ENCODE measurements at places on chromosomes 4 and X.
A peak's percentile ranks its signal among the peaks of the same experiment; 100 is the strongest.

GRCh38 chrX:107741404-107741790, 34.2 kb downstream of the TSC22D3 start:
- DNase-seq = no peak

- peak; percentile 0 for DNase-seq
These were observed 44.1 kb upstream of the MBNL3 start for GRCh38 chrX:132532913-132533312.

DNA sequence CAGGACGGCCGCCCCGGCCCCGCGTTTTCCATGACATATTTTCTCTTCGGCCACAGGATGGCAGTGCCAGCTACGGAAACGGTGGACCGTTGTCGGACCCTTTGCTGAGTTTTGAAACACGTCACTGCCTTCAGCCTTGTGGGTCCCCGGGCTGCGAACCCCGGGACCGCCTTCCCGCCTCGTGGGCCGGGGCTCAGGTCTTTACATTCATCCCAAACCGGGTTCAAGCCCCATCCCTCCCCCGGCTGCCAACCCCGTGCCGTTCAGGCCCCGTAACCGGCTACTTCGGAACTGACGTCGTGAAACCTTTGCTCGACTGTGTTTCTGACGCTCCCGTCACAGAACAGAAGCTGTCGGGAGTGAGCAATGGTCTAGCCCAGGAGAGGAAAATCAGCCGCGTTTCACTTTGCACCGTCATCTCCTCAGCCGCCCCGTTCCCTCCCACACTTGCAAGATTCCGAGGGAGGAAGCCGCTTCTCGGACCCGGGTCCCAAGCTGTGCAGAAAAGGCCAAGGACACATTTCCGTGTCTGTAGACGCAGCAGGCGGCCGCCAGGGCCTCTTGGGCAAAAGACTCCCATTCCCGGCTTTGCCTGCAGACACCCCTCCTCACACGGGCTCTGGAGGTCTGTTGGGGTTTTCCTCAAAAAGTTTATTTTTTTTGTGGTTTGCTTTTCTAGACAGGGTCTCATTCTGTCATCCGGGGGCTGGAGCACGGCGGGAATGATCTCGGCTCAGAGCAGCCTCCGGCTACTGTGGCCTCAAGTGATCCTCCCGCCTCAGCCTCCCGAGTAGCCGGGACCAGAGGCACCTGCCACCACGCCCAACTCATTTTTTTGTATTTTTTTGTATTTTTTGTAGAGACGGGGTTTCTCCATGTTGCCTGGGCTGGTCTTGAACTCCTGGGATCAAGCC, 41.4 kb upstream of the PPP2R3B start:
- peak; percentile 17 for DNase-seq

- DNase-seq = no peak
These were observed 102.2 kb downstream of the OR13H1 start for GRCh38 chrX:131646106-131646505.

- no peak for DNase-seq
These were observed 485.6 kb upstream of the GALNT7 start for GRCh38 chr4:172683021-172683420.

DNA sequence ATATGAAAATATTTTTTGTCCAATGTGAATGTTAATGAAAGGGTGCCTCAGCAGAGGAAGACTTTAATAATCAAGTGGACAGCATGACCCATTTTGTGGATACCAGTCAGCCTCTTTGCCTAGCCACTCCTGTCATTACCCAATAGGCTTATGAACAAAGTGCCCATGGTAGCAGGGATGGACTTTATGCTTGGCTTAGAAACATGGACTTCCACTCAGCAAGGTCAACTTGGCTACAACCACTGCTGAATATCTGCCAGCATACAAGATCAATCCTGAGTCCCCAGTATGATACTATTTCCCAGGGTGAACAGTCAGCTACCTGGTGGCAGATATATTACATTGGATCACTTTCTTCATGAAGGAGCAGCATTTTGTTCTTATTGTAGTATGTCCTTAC, 56.7 kb upstream of the NXF3 start:
- DNase-seq = no peak

DNA sequence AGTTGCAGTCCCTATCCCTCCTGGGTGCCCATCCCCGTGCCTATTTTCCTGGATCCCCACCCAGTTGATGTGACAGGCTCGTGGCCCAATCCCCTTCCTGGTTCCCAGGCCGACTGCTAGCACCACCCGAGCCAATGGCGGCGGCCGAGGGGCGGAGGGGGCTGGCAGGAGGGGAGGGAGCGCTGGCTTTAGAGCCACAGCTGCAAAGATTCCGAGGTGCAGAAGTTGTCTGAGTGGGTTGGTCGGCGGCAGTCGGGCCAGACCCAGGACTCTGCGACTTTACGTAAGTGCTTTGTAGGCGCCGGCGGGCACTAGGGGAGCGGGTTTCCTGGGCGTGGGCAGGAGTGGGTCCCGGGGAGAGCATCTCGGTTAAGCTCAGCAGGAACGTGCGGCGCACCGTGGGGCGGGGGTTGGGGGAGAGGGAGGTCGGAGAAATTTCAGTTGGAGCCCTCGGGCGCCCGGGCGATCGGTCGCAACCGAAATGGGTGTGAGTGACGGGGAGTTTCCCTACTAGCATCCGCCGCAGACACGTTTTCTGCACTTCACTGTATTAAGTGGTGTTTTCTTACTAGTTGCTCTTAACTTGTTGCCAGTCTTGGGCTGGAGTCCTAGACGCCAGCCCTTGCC, at the start of gene PLS3:
Gene PLS3, plus strand, starts transcription at position 197 of the 627 bp plus-strand sequence. CDS start 49,077 bp downstream, outside the sequence.
- peak; percentile 88 for DNase-seq

- peak; percentile 87 for DNase-seq
These were observed 3.1 kb downstream of the POLR2B start for GRCh38 chr4:56981795-56982201.

DNA sequence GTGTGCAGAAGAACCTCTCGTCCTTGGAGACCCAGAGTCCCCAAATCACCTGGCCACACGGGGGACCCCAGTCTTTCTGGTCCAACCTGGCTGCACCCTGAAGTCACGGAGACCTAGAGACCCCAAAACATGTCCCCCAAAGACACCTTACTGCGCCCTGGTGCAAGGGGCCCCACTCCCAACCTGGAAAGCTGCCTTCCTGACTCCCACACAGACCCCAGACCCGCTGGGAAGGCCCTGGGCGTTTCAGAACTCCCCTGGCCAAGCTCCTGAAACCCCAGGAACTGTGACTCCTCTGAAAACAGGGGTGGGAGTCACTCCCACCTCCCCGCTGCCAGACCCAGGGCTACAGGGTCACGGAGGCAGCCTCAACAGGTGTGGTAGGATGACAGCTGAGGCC, 12.7 kb upstream of the SHOX start:
- DNase-seq = no peak

DNA sequence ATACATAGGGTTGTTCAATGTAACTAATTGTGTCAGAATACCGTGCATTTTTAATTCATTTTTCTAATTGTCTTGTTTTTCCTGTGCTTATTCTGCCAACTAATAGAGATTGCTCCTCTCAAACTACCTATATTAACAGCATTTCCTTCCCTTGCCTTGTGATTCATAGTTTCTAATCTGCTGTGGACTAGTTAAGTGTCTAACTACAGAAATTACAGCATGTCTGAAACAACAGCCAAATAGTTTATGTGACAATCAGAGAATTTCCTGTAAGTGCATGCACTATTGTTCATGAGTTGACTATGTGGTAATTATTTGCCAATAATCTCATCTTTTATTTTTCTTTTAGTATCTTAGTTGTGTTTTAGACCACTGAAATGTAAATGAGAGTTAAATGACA, 4.1 kb upstream of the SEC24B start:
- peak; percentile 75 for DNase-seq

DNA sequence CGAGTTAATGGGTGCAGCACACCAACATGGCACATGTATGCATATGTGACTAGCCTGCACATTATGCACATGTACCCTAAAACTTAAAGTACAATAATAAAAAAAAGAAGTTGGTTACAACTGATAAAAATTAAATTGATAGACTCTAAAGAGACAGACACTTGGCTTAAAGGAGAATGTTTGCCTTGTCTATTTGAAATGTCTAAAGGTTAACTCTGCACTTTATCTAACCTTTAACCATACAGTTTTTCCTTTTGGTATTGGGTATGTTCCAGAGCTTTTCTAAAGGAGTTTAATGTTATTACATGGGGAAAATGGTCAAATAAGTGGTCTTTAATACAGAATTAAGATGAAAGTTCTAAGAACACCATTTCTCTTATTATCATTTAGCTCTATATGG, 145.1 kb upstream of the HCCS start:
- DNase-seq = no peak

- DNase-seq = no peak
These were observed 21.1 kb downstream of the GRPR start for GRCh38 chrX:16144420-16144819.

GRCh38 chrX:21940356-21940829, at the start of gene SMS:
TSS of gene SMS (plus strand) at chrX:21940709. CDS start at chrX:21940825, 116 bp downstream.
- peak; percentile 66 for DNase-seq

GRCh38 chr4:165426331-165426730, 47.5 kb downstream of the CPE start:
- no peak for DNase-seq

GRCh38 chrX:120462370-120462769, 6.7 kb downstream of the LAMP2 start:
- no peak for DNase-seq

DNA sequence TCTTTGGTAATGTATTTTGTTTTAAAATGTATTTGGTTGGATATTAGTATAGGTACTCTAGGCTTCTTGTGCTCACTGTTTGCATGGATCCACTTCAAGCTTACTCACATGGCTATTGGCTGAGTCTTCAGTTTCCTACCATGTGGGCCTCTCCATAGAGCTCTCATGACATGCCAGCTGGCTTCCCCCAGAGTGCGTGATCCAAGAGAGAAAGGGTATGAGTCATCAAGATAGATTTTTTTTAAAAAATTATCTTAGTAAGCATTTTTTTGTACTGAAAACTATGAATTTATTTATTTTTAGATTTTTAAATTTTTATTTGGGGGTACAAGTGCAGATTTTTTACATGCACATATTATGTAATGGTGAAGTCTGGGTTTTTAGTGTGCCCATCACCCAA, 219.1 kb upstream of the AMOT start:
- DNase-seq = no peak

DNA sequence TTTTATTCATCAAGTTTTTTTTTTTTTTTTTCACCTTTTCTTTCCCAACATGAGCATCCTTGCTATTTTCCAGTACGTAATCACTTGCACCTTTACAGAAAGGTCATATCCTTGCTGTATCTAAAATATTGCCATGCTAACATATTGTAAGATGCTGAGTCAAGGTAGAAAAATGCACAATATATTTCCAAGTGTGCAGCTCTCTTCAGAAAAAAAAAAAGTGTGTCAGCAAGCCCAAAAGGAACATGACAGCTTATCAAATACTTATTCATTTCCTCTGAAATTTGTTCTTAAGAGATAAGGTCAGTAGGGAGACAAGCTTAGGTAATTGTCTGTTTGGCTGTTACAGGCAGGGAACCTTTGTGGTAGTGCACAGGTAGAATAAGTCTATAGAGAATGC, 27.0 kb downstream of the SH2D1A start:
- no peak for DNase-seq

DNA sequence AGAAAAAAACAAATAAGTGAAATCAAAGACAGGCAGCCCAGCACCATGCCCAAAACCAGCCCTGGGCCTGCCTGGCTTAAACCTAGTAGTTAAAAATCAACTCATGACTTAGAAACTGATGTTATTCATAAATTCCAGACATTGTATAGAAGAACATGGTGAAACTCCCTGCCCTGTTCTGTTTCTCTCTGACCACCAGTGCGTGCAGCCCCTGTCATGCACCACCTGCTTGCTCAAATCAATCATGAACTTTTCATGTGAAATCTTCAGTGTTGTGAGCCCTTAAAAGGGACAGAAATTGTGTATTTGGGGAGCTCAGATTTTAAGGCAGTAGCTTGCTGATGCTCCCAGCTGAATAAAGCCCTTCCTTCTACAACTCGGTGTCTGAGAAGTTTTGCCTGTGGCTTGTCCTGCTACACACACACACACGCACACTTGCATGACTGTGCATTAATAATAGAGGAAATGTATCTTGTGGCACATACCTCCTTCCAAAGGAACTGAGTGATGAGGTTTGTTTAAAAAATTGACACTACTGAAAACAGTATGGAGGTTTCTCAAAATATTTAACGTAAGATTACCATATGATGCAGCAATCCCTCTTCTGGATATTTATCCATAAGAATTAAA, 39.2 kb upstream of the UGT2B7 start:
- DNase-seq = no peak

- no peak for DNase-seq
These were observed 20.3 kb upstream of the LSM6 start for GRCh38 chr4:146155152-146155724.

DNA sequence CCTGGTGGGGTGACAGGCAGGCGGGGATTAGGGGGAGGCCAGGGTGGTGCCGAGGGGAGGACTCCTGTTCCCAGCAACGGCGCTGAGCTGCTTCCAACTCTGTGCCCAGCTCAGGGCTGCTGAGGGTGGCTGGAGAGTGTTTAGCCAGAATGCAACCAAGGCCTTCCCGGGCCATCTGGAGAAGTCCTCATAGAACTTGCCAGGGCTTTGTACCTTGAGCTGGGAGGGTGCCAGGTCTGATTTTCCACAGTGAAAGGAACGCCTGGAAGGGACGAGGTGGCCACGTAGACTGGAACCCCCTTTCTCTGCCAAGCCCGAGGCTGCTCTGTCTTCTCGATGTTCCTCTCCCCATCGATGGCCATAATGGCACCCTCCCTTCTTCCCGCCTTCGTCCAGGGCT, 57.0 kb upstream of the GPR78 start:
- DNase-seq = no peak

DNA sequence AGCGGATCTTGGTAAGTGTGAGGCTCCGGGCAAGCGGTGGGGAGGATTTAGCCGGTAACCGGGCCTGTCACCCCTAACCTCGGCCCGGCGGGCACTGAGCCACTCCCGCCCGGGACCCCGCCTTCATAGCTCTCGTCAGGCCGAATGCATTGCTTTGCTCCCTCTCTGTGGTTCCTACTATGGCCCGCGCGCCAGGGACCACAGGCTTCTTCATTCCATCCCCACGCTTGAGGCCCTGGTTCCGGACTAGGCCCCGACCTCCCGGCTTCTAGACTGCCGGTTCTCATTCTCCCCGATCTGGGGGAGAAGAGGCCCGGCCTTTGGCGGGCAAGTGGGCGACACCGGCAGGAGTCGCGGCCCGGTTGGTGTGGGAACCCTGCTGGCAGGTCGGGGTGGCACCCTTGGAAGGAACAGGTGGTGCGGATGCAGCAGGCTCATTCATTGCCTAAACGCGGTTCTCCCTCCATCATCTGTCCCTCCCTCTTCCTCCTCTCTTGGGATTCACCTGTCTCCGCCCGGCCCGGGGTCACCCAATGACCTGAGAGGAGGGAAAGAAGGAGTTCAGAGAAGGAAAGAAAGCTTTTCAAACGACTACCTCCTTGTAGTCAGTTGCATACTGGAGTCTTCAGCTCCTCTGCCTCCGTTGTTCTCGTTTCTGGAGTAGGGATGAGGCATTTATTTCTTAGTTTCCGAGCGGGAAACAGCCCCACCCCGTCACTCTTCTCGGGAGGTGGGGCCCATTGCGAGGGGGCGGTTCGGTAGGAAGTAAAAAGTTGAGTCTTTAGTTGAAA, at the start of gene NDUFC1:
Gene NDUFC1, minus strand, starts transcription at position 657 of the 791 bp plus-strand sequence. CDS start 6,679 bp downstream, outside the sequence.
- peak; percentile 53 for DNase-seq

Measured in fibroblast of pulmonary artery (primary cell).